ENCODE measurements at places on chromosomes 6 and 20. TPM values are rescaled to one million over a fixed set of nuclear protein-coding genes. Genes with fewer than 3 reads are reported as not detected.

The CD24 gene
- 0.51 TPM for total RNA-seq

DNA sequence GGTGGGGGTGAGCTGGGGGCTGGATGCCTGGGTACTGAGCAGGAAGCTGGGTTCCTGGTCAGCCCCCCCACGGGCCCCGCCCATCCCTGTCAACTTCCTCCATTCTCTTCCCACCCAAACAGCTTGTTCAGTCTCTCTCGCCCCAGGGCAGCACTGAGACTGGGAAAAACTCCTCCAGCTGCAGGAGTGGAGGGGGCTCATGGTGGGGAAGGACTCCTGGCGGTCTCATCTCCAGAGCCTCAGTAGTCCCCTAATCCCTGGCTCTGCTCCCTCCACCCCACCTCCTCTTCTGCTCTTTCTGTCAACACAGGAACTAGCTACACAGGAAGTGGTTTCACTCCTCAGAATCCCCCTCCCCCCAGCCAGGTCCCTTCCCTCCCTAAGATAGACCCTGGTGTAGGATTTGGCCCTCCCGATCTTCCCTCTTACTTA, at the start of gene GPSM3:
TSS of gene GPSM3 (minus strand) at position 36 of the 432 bp plus-strand sequence. CDS start 130 bp downstream, outside the sequence.
- DNase-seq = peak; percentile 71
- peak within 1 kb of the TSS; percentile 98 for H3K27ac ChIP-seq
- peaks cover 26% of the 10 kb centered on the region for H3K36me3 ChIP-seq
- peak within 1 kb of the TSS; percentile 92 for H3K4me3 ChIP-seq

The AVP gene
- total RNA-seq = not detected

- H3K4me3 ChIP-seq = no peak overlapping the region
- H3K36me3 ChIP-seq = no peaks in the 10 kb centered on the region
- DNase-seq = no peak
- H3K27me3 ChIP-seq = peaks cover 13% of the 10 kb centered on the region
- no peak overlapping the region for H3K27ac ChIP-seq
These were observed 237.6 kb upstream of the AFDN start for GRCh38 chr6:167588920-167589614.

GRCh38 chr6:95517568-95517967, 59.8 kb upstream of the MANEA start:
- H3K27me3 ChIP-seq = peaks cover 2% of the 10 kb centered on the region
- no peak for DNase-seq
- no peak overlapping the region for H3K4me3 ChIP-seq

The C6orf132 gene
- total RNA-seq = 0.22 TPM

- peaks cover 25% of the 10 kb centered on the region for H3K4me1 ChIP-seq
- peaks cover 36% of the 10 kb centered on the region for H3K36me3 ChIP-seq
- no peaks in the 10 kb centered on the region for H3K27me3 ChIP-seq
- no peak for DNase-seq
- no peak overlapping the region for H3K4me3 ChIP-seq
These were observed 22.3 kb downstream of the MDN1 start for GRCh38 chr6:89797317-89797716.

The RCAN2 gene
- total RNA-seq = 4.3 TPM

DNA sequence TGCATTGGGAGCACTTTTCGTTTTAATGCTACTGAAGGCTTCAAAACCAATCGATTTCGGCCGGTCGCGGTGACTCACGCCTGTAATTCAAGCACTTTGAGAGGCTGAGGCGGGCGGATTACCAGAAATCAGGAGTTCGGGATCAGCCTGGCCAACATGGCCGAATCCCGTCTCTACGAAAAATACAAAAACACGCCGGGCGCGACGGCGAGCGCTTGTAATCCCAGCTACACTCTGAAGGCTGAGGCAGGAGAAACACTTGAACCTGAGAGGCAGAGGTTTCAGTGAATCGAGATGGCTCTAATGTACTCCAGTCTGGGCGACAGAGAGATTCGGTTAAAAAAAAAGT, 58.4 kb downstream of the TRIM38 start:
- H3K36me3 ChIP-seq = peaks cover 9% of the 10 kb centered on the region
- H3K4me3 ChIP-seq = peak overlapping the region; percentile 93
- H3K27ac ChIP-seq = peak overlapping the region; percentile 100
- DNase-seq = peak; percentile 77
- H3K4me1 ChIP-seq = peaks cover 47% of the 10 kb centered on the region

GRCh38 chr6:70563530-70563929, 3.2 kb upstream of the SDHAF4 start:
- DNase-seq = no peak
- no peak overlapping the region for H3K27ac ChIP-seq
- peaks cover 21% of the 10 kb centered on the region for H3K4me1 ChIP-seq
- peaks cover 5% of the 10 kb centered on the region for H3K36me3 ChIP-seq
- H3K4me3 ChIP-seq = no peak overlapping the region

The VGLL2 gene
- total RNA-seq = not detected

DNA sequence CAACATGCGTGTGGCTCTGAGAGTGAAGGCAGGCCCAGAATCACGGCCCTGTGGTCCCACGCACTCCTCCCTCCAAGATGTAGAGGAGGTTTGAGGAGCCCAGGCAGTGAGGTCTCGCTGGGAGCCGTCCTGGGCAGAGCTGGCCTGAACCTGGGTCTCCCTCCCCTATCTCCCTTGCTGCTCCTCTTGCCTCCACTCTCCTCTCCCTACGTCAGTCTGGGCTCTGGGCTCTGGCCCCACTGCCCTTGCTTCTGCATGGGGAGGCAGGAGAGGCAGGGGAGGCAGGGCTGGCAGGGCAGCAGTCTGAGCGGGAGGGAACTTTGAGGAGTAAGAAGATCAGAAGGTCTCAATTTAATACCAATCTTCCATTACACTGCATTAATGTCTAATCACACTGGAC, 375.1 kb downstream of the ZFAND3 start:
- DNase-seq = no peak
- no peak overlapping the region for H3K4me3 ChIP-seq
- no peaks in the 10 kb centered on the region for H3K27me3 ChIP-seq
- H3K36me3 ChIP-seq = no peaks in the 10 kb centered on the region
- no peak overlapping the region for H3K27ac ChIP-seq

The NXT1 gene
- total RNA-seq = 39.3 TPM

GRCh38 chr6:144193181-144193580, 42.9 kb downstream of the STX11 start:
- no peaks in the 10 kb centered on the region for H3K27me3 ChIP-seq
- no peak overlapping the region for H3K4me3 ChIP-seq
- peaks cover 2% of the 10 kb centered on the region for H3K4me1 ChIP-seq
- DNase-seq = no peak

DNA sequence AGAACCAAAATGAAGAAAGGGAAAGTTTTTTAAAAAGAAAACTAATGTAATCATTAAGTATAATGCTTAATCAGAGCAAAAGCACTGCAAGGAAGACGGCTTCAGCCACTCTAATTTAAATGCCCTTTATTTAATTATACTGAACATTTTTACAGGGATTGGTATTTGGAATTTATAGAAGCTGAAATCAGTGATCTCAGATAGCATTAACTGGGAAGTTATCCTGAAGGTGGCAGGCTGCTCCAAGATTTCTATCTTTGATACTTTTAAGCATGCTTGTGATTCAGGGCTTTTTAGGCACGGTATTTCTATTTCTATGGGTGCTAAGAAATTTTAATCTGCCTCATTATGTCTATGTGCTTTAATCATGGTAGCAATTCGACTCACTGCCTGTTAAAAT, 1.3 kb upstream of the NDUFAF4 start:
- H3K36me3 ChIP-seq = peaks cover 15% of the 10 kb centered on the region
- H3K27me3 ChIP-seq = peaks cover 14% of the 10 kb centered on the region
- H3K27ac ChIP-seq = no peak overlapping the region

GRCh38 chr20:46349742-46350056, 41.4 kb upstream of the CDH22 start:
- H3K27me3 ChIP-seq = no peaks in the 10 kb centered on the region
- no peak overlapping the region for H3K4me3 ChIP-seq
- no peak for DNase-seq
- H3K4me1 ChIP-seq = peaks cover 20% of the 10 kb centered on the region
- H3K27ac ChIP-seq = no peak overlapping the region
- peaks cover 21% of the 10 kb centered on the region for H3K36me3 ChIP-seq

- H3K4me1 ChIP-seq = no peaks in the 10 kb centered on the region
- no peak overlapping the region for H3K27ac ChIP-seq
- H3K36me3 ChIP-seq = no peaks in the 10 kb centered on the region
These were observed 473.9 kb downstream of the COL12A1 start for GRCh38 chr6:74731931-74732330.

The LPA gene
- not detected for total RNA-seq

The PRIM2 gene
- 48.7 TPM for total RNA-seq

DNA sequence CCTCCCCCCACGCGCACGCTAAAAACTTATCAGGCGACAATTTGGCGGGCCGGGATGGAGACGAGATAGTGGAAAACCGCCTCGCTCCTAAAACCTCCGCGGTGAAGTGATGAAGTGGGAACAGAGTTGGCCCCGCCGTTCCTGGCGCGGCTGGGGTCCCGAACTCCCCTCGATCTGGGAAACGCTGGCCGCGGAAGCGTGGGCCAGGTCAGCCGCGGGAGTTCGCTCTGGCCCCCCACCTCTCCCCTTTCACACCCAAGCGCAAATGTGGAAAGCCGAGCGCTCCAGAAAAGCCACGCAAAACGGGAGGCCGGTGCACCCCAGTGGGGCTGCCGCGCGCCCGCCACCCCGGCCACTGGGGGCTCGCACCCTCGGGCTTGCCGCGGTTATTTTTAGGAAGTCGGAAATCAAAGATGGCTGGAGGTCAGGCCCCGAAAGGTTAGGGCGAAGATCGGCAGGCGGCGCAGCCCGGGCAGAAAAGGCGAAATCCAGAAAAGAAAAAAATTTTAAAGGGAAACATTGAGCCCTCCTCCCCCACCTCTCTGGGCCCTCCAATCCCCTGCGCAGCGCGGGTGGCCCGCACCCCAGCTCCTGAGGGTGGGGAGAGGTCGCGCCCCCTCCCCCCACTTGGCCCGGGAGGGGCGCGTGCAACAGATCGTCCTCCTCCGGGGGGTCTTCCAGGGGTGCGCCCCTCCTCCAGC, 1.0 kb downstream of the SALL4 start:
- DNase-seq = peak; percentile 10
- H3K27ac ChIP-seq = no peak overlapping the region
- H3K27me3 ChIP-seq = peaks cover 65% of the 10 kb centered on the region
- no peaks in the 10 kb centered on the region for H3K36me3 ChIP-seq
- peaks cover 9% of the 10 kb centered on the region for H3K4me1 ChIP-seq

DNA sequence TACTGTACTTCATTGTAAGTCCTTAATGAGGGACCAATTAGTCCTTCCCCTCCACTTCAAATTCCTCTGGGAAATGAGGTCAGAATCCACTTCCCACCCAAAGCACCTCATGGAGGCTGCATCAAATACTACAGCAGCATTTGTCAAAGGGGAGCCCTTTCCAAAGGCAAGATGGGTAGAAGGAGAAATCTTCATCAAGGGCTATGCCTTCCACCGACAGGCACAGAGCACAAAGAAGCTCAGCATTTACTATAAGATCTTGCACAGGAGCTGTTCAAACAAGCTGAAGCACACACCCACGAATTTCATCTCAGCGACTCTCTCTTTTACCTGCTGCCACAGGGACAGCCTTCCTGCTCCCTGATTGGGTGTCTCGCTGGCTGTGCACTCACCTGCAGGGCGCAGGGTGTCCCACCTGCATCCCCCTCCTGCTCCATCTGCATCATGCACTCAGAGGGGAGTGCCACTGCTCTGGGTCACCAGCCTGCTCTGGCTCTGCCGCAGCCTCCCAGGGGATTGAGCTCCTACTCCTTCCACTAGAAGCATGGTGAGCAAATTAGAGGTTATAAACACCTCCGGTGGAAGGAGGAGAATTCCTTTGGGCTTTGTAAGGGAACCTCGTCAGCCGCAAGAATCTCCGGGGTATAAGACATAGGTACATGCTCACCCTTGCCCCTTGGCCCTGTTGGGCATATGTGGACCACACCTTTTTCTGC, 164.5 kb downstream of the ATXN1 start:
- peaks cover 12% of the 10 kb centered on the region for H3K36me3 ChIP-seq
- peaks cover 49% of the 10 kb centered on the region for H3K4me1 ChIP-seq
- H3K27me3 ChIP-seq = no peaks in the 10 kb centered on the region

GRCh38 chr20:50689864-50690649, 1.3 kb downstream of the RIPOR3 start:
- no peak overlapping the region for H3K4me3 ChIP-seq
- H3K27me3 ChIP-seq = peaks cover 35% of the 10 kb centered on the region
- no peak for DNase-seq
- no peak overlapping the region for H3K27ac ChIP-seq

The DOK5 gene
- 0.71 TPM for total RNA-seq

GRCh38 chr6:112281821-112282615, 27.7 kb upstream of the LAMA4 start:
- H3K27ac ChIP-seq = no peak overlapping the region
- DNase-seq = no peak
- H3K27me3 ChIP-seq = peaks cover 32% of the 10 kb centered on the region
- H3K36me3 ChIP-seq = no peaks in the 10 kb centered on the region

DNA sequence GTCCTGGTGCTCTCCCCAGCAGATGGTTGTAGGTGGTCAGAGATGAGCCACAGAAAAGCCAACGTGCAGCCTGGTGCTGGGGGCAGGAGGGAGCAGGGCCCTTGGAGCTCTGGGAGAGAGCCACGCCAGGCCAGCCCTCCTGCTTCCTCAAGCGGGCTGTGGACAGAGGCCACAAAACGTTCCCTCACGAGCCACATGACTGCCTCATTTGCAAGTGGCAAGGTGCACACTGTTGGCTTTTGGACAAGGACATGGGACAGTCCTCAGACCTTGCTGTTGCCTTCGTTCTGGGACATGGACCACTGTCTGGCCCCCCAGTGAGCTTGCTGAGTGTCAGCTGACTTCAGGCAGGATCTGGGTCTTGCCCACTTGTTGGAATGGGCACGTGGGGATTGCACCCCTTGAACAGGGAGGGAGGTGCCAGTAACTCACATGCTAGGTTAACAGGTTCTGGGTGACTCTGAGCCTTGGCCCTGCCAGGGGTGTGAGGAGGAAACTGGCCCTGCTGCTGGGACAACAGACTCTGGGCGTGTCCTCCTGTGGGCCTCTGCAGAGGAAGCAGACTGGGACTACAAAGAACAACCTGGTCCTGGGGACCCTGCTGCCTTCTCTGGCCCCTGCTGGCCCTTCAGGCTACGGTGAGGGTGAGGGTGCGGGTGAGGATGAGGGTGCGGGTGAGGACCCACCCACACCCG, 2.6 kb downstream of the SLCO4A1 start:
- H3K4me3 ChIP-seq = no peak overlapping the region
- H3K36me3 ChIP-seq = peaks cover 4% of the 10 kb centered on the region
- H3K27me3 ChIP-seq = no peaks in the 10 kb centered on the region
- DNase-seq = no peak
- peaks cover 2% of the 10 kb centered on the region for H3K4me1 ChIP-seq
- no peak overlapping the region for H3K27ac ChIP-seq

DNA sequence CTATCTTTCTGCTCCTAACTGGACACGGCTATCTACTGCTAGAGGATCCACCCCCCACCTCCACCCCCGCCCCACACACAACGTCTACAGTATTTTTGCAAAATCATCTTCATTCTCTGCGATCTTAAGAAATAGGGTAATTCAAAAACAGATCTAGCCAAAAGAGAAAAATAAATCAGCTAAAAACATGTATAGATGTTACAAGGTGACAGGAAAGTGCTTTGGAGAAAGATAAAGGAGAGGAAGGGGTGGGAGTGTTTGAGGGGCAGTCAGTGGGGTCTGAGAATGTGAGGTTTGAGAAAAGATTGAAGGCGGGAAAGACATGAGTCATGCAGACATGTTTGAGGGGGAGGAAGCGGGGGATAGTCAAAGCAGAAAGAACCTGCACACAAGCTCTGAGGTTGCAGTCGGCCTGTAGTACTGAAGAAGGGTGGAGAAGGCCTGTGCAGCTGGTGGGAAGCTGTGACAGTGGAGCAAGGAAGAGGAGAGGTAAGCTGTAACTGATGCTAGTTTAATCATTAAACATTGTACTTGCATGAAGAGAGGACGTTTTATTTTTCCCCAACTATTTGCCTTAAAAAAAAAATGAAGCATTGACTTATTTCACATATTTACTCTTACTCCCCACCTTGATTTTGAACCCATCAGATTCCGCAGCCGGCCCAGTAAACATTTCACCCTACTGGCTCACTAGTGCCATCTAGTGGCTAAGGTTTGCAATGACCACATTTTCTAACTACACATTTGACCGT, 332.6 kb downstream of the ADGRB3 start:
- peaks cover 8% of the 10 kb centered on the region for H3K4me1 ChIP-seq
- H3K36me3 ChIP-seq = no peaks in the 10 kb centered on the region
- no peak overlapping the region for H3K4me3 ChIP-seq
- H3K27me3 ChIP-seq = peaks cover 3% of the 10 kb centered on the region

The HLA-DMA gene
- 10.2 TPM for total RNA-seq
